ENCODE measurements at places on chromosomes 12 and 14.

DNA sequence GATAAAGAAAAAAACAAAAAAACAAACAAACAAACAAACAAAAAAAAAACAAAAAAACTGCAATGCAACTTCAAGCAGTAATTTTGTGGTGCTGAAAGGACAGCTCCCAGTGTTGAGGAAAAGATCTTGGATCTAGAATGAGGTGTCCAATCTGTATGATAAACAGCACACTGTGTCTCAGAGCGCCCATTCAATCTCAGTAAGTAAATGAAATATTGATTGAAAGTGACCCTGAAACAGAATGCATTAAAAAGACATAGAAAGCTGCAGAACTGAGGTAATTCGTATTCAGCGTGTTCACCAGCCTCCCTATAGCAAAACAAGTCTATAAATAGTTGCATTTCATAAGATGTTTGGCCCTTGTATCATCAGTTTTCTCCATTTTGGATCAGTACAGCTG is 153.0 kb downstream of the NOVA1 start:
- DNase-seq = no peak

DNA sequence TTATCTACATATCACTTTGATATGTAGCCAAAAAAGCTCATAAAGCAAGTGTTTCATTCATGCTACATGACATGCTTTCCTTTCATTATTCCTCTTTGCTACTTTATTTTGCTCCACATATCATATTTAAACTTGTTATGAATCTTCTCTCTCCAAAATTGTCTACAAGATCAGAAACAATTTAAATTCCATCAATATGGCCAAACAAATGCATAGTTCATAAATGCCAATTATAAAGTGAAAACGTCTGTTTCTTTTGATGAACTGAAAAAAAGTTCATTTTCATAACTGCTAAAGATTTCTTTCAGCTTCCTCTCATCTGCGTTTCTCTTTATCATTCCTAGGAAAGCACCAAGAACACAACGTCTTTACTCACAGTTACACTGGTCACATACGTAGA is 22.8 kb downstream of the USP44 start:
- DNase-seq = no peak

- DNase-seq = peak; percentile 79
Observed at GRCh38 chr12:69570545-69571399, 14.5 kb upstream of the CCT2 start.

GRCh38 chr12:113244047-113244460 is 22.8 kb downstream of the TPCN1 start:
- peak; percentile 95 for DNase-seq

- DNase-seq = peak; percentile 14
Observed at GRCh38 chr12:64891629-64892028, 67.2 kb downstream of the TBC1D30 start.

DNA sequence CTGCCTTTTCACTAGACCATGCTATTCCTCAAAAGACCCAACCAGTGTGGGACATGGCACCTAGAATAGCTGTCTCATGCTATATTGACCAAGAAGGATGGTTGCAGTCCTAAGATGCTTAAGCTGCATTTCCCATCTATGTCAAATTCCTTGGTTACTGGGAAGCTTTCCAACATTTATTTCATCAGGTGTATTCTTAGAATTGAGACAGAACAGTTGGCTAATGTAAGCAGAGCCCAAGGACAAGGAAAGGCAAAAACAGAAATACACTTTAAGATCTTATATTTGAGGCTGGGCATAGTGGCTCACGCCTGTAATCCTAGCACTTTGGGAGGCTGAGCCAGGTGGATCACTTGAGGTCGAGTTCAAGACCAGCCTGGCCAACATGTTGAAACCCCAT is 24.7 kb downstream of the ARG2 start:
- peak; percentile 47 for DNase-seq

DNA sequence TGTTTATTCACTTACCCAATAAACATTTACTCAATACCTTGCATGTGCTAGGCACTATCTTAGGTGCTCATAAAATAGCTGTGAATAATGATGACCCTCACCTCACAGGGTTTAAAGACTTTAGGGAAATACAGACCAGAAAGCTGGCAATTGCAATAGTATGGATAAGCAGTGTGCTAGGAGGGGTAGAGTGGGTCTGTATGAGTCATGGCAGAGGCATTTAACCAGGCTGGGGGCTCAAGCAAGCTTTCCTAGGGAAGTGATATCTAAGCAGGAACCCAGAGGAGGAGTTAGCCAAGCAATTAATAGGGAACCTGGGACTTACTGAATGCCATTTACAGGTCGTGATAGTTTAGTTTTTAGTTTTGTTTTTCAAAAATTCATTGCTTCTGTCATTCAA is 123.9 kb upstream of the CCDC198 start:
- DNase-seq = no peak

DNA sequence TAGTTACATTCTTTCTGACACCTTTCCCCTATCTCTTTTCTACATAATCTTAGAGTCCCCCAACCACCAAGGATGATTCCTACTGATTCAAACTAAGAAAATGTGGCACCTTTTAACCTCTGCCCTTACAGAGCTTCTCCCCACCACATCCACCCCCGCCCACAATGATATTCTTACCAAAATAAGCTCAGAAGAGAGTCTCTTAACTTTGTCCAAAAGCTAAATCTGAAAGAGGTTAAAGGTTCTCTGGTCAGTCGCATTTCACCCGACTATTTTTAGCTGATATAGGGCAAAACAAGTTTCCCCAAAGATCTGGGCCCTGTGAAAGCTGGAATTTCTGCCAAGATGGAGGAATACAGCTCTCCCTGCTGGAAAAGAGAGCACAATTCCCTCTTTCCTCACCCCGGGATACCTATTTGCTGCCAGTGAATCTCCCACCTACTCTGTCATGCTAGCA is 128.6 kb downstream of the ZFP36L1 start:
- no peak for DNase-seq

DNA sequence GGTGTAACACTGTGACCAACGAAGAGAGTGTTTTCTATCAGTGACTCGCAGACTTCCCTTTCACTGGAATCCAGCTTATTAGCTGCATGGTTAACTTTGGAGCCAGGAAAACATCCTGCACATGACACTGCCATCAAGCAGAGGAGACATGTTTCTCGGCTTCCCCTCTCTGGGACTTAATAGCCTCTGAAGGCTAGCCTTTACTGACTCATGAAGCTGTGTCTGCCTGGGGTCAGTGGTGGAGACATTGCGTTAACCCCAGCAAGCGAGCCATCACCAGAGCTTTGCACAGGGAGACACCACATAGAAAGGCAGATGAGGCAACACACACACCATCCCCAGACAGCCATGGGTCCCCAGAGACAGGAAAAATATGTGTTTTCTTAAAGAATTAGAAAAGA is 126.9 kb upstream of the PRICKLE1 start:
- DNase-seq = no peak

- no peak for DNase-seq
Observed at GRCh38 chr14:91175291-91176201, 61.7 kb downstream of the DGLUCY start.

DNA sequence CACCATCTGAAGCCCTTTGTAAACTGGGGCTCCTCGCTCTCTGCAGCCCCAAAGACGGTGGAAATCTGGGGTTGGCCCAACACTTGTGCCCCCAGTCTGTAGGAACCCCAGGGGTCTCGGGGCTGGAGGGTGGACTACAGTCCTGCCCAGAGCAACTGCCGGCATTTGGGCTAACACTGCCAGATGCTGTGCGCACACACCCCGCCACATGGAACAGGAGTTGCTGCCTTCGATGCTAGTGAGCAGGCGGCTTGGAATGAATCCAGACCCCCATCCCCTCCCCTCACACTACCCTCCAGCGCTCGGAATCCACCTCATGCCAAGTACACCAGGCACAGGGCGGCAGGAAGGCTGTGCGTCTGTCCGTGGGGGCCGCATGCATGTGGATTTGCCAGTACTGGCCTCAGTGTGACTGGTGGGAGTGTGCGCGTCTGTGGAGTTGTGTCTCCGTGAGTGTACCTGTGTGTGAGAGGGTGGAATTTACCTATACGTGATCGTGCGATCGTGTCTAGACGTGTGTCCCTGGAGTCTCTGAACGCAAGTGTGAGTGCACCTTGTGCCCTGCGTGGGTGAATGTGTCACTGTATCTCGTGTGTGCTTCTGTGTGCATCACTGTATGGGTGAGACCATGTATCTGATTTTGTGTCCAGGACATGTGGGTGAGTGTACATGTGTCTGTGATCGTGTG is 5.1 kb downstream of the LHX5 start:
- no peak for DNase-seq

- no peak for DNase-seq
Observed at GRCh38 chr12:21546716-21547115, 20.6 kb downstream of the SPX start.

DNA sequence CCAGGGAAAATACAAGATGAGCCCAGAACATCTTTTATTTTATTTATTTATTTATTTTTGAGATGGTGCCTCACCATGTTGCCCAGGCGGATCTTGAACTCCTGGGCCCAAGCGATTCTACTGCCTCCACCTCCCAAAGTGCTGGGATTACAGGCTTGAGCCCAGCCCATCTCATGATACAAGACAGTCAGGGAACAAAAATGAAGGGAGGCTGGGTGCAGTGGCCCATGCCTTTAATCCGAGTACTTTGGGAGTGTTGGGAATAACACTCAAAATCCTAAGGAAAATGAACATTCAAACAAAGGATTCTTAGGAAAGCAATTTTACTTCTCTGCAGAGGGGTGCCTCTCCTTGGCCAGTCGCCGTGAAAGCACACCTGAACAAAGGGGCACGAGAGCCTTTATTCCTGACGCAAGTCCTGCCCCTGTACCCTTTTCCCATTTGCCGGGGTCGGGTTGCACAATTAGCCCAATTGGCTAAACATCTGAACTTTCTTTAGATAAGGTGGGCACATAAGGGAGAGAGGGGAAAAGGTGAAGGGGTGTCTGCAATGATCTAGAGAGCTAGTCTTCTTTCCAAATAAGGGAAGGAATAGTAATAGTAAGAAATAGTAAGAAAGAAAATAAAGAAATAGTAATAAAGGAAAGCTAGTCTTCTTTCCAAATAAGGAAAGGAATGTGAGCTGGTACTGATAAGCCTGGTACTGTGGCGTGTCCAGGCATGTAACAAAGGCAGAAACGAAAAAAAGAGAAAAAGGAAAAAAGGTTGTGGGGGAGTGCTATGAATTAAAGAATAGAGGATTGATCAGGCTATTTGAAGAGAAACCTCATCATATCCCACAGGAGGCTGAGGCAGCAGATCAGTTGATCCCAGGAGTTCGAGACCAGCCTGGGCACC is 13.4 kb downstream of the NCAPD2 start:
- no peak for DNase-seq

- DNase-seq = no peak
Observed at GRCh38 chr12:28899951-28900350, 249.1 kb upstream of the FAR2 start.

DNA sequence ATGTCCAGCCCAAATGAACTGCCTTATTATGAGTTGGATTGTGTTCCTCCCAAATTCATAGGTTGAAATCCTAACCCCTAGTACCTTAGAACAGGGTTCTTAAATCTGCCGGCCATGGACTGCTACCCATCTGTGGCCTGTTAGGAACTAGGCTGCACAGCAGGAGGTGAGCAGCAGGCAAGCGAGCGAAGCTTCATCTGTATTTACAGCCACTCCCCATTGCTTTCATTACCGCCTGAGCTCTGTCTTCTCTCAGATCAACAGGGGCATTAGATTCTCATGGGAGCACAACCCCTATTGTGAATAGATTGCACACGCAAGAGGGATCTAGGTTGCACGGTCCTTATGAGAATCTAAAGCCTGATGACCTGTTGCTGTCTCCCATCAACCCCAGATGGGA is 9.8 kb upstream of the EML5 start:
- DNase-seq = no peak

DNA sequence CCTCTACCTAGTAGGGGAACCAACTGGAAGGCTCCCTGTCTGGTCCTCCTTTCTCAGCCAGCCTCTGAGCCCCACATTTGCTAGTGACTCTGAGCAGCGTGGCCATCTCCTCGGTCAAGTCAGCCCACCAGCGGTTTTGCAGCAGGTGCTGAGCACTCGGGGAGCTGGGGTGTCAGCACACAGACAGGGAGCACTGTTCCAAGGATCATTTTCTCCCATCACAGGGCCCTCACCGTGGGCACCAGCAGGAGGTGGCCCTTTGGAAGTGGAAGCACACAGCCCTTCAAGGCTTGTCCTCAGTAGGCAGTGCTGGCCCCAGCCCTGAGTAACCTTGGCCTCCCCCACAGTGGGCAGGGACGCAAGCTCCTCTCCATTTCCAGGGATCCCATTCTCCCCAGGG is 24.1 kb upstream of the EML1 start:
- DNase-seq = no peak

- DNase-seq = peak; percentile 51
Observed at GRCh38 chr14:23364164-23365035, 572 bp downstream of the EFS start.

DNA sequence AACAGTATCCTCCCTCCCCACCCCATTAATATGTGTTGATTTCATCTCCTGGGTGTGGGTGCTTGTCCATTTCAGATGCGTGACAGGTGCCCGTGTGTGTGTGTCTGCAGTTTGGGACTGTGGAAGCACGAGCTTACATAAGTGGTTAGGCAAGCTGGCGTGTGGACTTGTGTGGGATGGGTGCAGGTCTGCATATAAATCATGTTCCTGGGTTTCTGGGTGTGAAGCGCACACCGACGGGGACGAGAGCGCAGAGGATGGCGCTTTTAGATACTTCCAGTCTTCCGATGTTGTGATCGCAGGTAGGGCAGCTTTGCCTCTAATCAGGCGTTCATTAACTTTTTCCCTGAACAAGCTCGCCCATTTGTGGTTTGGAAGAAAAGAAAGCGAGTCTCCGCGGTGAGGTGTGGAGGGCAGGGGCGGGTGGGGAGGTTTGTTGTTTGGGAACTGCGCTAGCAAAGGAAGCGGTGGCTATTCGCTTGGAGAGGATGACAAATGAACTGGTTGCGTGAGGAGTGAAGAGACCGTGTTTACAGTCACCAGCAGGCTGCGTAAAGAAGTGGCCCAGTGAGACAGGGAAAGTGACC is 865 bp downstream of the RGS6 start:
- no peak for DNase-seq

DNA sequence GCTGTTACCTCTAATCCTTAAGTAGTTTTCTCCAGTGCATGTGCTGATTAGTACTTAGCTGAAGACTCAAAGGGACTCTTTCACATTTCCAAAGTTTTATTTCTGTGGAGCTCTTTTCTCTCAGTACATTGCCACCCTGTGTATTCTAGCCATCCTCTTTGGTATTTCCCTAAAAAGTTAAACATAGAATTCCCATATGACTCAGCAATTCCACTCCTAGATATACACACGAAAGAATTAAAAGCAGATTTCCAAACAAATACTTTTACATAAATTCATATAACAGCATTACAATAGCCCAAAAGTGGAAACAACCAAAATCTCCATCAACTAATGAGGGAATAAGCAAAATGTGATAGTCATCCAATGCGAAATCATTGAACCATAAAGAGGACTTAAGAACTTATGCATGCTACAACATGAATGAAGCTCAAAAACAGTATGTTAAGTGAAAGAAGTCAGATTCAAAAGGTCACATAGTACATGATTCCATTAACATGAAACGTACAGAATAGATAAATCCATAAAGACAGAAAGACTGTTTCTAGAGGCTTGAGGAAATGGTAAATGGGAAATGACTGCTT is 9.0 kb upstream of the NOVA1 start:
- DNase-seq = no peak

DNA sequence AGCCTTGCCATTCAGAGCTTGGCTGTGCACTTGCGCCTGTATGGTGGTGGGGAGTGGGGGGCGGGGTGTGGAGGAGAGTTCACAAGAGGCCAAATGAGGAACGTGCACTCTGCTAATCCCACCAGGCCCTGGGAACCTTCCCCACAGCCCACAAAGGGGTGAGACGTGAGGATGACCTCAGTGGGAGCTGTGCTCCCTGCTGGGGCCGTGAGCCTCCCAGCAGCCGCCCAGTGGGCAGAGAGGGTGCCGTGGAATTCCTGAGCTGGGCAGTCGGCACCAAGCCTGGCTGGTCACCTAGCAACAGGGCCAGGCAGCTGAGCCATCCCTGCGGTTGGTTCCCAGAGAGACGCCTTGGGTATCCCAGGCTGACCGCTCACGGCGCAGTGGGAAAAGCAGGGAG is 53.7 kb downstream of the CCNK start:
- no peak for DNase-seq

Data from cerebellar cortex (tissue), 1 donor.